Activated CD4-positive, alpha-beta memory T cell treated with anti-CD3 and anti-CD28 coated beads, Interleukin-2, amount 10 ng/mL, durations not matched to agents 7 days and 5 days (primary cell): ENCODE measurements at places on chromosomes 6 and 20.

DNA sequence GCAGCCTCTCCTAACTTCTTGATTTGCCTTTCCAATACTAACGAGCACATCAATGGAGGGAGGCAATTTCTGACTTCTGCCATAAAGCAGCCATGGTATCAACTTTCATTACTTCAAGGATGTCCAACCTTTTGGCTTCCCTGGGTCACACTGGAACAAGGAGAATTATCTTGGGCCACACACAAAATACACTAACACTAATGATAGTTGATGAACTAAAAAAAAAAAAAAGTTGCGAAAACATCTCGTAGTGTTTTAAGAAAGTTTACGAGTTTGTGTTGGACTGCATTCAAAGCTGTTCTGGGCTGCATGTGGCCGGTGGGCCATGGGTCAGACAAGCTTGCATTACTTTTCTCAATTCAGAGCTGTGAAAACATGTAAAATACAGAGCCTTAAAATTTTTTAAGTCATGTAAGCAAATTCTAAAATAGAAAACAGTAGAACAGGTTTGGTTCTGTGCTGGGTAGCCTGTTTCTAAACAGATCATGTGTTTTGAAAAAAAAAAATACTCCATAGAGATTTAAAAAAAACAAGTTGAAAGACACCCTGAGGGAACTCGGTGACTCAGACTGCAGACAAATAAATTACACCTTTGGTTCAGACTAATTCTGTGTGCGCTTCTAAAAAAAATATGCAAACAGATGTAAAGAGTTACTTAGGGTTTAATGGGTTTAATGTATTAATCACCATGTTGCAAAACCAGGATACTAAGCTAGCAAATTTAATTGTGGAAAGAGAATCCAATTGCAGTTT is 43.6 kb upstream of the SLC22A23 start:
- H3K27ac ChIP-seq = no peak overlapping the region
- H3K4me1 ChIP-seq = no peaks in the 10 kb centered on the region
- H3K27me3 ChIP-seq = peaks cover 18% of the 10 kb centered on the region
- DNase-seq = no peak
- H3K4me3 ChIP-seq = no peak overlapping the region
- H3K36me3 ChIP-seq = no peaks in the 10 kb centered on the region

DNA sequence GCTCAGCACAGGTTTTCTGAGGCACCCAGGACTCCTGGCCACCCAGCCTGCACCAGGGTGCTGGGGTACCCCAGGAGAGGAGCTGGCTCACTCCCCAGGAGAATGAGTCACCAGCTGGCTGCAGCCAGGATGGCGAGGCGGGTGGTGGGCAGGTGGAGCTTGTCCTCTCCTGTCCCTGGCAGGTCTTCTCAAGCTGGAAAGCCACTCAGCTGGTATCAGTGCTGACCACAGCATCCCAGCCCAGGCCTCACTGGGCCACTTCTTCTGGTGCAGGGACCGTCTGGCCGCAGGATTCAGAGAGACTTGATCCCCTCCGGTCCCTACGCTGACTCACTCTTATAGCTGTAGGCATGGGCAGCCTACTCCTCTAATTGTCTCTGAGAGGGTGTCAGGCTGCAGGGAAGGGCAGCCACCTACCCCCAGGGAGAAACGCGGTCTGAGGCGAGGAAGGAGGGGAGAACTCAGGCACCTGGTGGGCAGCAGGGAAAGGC is 22.2 kb downstream of the TFEB start:
- peaks cover 15% of the 10 kb centered on the region for H3K4me1 ChIP-seq
- no peaks in the 10 kb centered on the region for H3K36me3 ChIP-seq
- no peak overlapping the region for H3K4me3 ChIP-seq
- H3K27me3 ChIP-seq = no peaks in the 10 kb centered on the region

GRCh38 chr6:156197513-156197912 is 579.7 kb upstream of the ARID1B start:
- H3K4me3 ChIP-seq = no peak overlapping the region
- peak overlapping the region; percentile 69 for H3K27ac ChIP-seq
- H3K27me3 ChIP-seq = no peaks in the 10 kb centered on the region
- DNase-seq = no peak
- peaks cover 13% of the 10 kb centered on the region for H3K36me3 ChIP-seq
- H3K4me1 ChIP-seq = peaks cover 31% of the 10 kb centered on the region

GRCh38 chr6:69022993-69023392 is 387.9 kb downstream of the ADGRB3 start:
- no peak overlapping the region for H3K4me3 ChIP-seq
- H3K27ac ChIP-seq = no peak overlapping the region
- H3K4me1 ChIP-seq = no peaks in the 10 kb centered on the region
- DNase-seq = no peak
- H3K36me3 ChIP-seq = no peaks in the 10 kb centered on the region

- H3K27me3 ChIP-seq = no peaks in the 10 kb centered on the region
- H3K36me3 ChIP-seq = no peaks in the 10 kb centered on the region
- H3K4me3 ChIP-seq = no peak overlapping the region
- no peak for DNase-seq
- H3K27ac ChIP-seq = no peak overlapping the region
These were observed 189.3 kb upstream of the ARG1 start for GRCh38 chr6:131383421-131384411.

- H3K27me3 ChIP-seq = peaks cover 5% of the 10 kb centered on the region
- no peaks in the 10 kb centered on the region for H3K4me1 ChIP-seq
- DNase-seq = no peak
- no peak overlapping the region for H3K4me3 ChIP-seq
- H3K36me3 ChIP-seq = no peaks in the 10 kb centered on the region
These were observed 481.1 kb upstream of the MAN1A1 start for GRCh38 chr6:119830494-119831295.

DNA sequence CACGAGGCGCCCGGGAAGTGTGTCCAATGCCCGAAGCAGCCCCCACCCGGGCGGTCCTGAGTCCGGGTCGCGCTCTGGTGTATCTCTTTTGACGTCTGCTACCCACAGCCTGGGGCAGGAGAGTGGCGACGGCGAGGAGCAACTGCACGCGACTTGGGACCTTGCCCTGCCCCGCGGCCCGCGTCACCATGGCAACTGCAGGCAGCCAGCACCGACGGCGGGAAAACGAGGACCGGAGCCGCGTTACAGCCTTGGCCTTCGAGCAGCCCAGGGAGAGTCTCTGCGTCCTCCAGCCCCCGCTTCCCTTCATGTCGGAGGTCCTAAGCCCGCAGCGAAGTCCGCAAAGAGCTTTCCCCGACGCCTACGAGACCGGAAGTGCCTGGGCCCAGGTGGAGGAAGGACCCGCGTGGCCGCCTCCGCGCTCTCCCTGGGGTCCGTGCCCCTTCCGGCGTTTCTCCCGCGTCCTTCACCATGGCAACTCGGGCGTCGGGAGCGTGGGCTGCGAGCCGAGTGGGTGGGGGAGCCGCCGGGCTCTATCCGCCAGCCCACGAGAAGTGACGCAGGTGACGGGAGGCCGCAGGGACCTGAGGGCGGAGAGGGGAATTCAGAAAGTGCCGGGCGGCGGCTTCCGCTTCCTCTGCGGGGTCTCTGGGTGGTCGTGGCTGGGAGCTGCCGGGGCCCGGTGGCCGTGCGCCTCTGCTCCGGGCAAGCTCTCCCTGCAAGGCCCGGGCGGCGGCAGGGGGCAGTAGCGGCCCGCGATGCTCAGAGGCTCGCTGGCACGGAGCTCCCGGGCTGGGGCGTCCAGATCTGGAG is 88.6 kb upstream of the TGM3 start:
- H3K27ac ChIP-seq = no peak overlapping the region
- H3K4me3 ChIP-seq = peak overlapping the region; percentile 63
- H3K4me1 ChIP-seq = peaks cover 1% of the 10 kb centered on the region
- H3K27me3 ChIP-seq = peaks cover 27% of the 10 kb centered on the region
- DNase-seq = peak; percentile 66

- peak overlapping the region; percentile 95 for H3K27ac ChIP-seq
- no peaks in the 10 kb centered on the region for H3K27me3 ChIP-seq
- peaks cover 25% of the 10 kb centered on the region for H3K36me3 ChIP-seq
- H3K4me3 ChIP-seq = no peak overlapping the region
These were observed 56.9 kb upstream of the PRND start for GRCh38 chr20:4664691-4665360.

DNA sequence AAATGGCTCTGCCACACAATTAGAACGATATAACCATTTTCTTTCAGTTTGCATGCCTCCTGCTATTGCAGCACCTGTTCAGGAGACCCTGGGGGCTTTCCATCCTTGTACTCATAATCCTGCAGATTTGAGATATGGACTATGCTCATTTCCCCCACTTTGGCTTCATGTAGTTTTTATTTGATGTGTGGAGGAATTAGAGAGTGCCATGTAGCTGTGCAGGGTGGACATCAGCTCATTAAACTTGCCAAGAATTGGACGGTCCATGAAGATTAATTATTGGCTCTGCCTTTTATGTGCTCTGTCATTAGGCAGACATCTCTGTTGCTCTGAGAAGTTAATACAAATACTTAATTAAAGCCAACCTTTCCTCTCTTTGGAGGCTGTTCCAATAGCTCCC is 66.2 kb upstream of the CD83 start:
- DNase-seq = no peak
- no peaks in the 10 kb centered on the region for H3K36me3 ChIP-seq
- no peak overlapping the region for H3K4me3 ChIP-seq
- no peak overlapping the region for H3K27ac ChIP-seq
- no peaks in the 10 kb centered on the region for H3K4me1 ChIP-seq

DNA sequence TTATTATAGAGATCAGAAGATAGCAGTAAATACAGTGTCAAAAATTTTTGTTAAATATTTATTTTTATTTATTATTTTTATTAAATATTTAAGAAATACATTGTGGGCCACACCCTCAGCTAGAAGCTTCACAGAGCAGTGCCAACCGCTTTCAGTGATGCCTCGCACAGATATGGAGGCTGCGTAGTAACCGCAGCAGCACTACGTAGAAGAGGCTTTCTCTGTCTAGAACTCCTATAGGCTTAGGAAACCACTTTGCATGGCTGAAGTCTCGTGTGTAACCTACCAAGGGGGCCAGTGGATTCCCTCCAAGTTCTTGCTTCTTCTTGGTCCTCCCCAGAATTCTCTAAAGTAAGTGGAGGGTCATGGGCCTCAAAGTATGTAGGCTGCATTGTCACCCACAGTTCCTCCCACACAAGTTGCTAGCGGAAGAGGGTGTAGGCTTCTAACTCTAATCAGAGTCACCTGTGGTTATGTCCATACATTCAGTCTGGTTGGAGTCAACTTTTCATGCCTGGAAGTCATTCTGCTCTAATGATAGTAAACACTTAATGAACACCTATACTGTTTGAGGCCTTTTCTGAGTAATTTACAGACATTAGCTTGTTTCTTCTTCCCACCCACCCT is 285.6 kb downstream of the CDKAL1 start:
- no peak for DNase-seq
- H3K36me3 ChIP-seq = peaks cover 18% of the 10 kb centered on the region
- no peaks in the 10 kb centered on the region for H3K4me1 ChIP-seq
- H3K27ac ChIP-seq = no peak overlapping the region
- no peak overlapping the region for H3K4me3 ChIP-seq

GRCh38 chr20:38433304-38433972 is 1.7 kb downstream of the SNHG17 start:
- DNase-seq = no peak
- peaks cover 47% of the 10 kb centered on the region for H3K4me1 ChIP-seq
- H3K27ac ChIP-seq = peak overlapping the region; percentile 89
- H3K27me3 ChIP-seq = no peaks in the 10 kb centered on the region
- peaks cover 60% of the 10 kb centered on the region for H3K36me3 ChIP-seq

DNA sequence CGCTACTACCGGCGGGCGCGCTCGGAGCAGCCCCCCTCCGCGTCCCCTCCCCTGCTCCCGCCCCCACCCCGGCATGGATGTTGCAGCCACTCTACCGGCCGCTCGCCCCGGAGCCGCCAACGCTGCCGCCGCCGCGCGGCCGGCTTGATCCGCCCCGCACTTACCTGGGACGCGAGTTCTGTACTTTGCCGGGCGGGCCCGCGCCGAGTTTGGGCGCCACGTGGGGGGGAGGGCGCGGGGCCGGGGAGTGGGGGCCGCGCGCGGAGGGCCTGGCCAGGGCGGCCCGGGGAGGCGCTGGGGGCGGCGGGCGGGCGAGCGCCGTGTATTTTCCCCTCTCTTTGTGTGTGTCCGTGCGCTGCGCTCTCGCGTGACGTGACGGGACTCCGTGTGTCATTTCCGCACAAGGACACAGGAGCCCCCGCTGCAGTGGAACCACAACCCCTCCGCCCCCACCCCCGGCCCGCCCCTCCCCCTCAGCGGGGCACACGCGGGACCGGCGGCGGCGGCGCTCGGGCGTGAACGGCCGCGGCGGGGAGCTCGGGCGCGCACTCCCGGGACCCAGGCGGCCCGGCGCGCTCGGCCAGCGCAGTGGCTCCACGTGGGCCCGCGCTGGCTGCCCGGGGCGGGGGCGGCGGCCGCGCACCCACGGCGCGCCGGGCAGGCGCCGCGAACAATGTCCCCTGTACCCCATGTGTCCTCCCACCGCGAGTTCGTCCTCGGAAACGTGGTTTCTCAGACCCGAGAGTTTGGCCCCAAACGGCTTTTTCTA is at the start of gene BEND3:
TSS of gene BEND3 (minus strand) at position 590 of the 769 bp plus-strand sequence. CDS start 16,230 bp downstream, outside the sequence.
- peak; percentile 40 for DNase-seq
- no peaks in the 10 kb centered on the region for H3K36me3 ChIP-seq
- H3K27ac ChIP-seq = no peak within 1 kb of the TSS
- H3K27me3 ChIP-seq = peaks cover 17% of the 10 kb centered on the region
- peak within 1 kb of the TSS; percentile 71 for H3K4me3 ChIP-seq

DNA sequence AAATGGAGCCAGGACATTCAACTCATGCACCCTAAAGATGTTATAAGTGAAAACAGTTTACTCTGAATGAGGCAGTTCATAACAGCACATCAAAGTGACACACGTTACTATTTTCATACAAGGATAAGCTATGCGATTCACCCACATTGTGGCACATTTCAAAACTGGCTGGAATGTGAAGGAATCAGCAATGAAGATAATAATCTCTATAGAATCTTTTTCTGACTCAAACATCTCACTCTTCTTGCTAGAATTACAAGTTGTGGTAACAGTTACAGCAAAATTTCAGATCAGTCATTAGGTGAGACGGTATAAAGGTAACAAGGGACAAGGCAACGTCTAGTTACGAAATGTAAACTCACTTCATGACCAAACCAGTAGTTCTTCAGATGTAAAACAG is 17.5 kb downstream of the TMEM244 start:
- H3K27ac ChIP-seq = no peak overlapping the region
- no peaks in the 10 kb centered on the region for H3K36me3 ChIP-seq
- no peak overlapping the region for H3K4me3 ChIP-seq
- peaks cover 4% of the 10 kb centered on the region for H3K27me3 ChIP-seq
- no peak for DNase-seq
